ENCODE measurements at places on chromosomes 4 and X. TPM values are rescaled to one million over a fixed set of nuclear protein-coding genes. Genes with fewer than 3 reads are reported as not detected.

Gene SPANXB1
- total RNA-seq = not detected

Gene PF4V1
- total RNA-seq = not detected

Gene PRRG1
- total RNA-seq = not detected

DNA sequence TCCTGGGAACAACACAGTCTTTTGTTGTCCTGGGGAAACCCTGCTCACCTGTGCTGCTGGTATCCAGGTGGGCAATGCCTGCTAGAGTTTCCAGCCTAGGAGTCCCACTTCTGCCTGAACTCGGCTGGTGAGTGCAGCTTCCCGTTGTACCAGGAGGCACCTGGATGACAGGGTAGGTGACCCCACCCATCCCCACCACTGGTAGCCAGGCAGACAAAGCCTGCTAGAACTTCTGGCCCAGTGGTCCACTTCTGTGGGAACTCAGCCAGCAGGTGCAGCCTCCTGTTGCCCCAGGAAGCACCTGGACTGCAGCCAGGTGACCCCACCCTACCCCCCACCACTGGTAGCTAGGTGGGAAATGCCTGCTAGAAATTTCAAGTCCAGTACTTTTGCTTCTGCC lies 9.7 kb upstream of the TCEAL2 start:
- H3K4me3 ChIP-seq = no peak overlapping the region
- peaks cover 43% of the 10 kb centered on the region for H3K27me3 ChIP-seq
- peaks cover 5% of the 10 kb centered on the region for H3K36me3 ChIP-seq
- H3K27ac ChIP-seq = no peak overlapping the region
- DNase-seq = no peak

DNA sequence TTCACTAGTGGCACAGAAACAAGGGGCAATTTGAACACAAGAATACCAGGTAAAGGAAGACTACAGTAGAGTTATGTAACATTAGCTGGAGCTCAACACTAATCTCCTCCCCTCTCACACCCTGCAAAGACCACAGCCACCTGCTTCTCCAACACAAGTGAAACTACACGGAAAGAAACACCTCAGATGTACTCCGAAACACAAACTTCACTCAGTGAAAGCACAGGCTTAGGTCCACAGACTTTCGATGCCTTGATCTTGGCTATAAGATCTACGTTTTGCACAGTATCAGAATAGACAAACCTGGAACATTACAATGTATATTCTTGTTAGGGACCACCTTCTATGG lies 7.6 kb downstream of the ACSL1 start:
- H3K4me1 ChIP-seq = peaks cover 51% of the 10 kb centered on the region
- DNase-seq = no peak
- no peak overlapping the region for H3K4me3 ChIP-seq

DNA sequence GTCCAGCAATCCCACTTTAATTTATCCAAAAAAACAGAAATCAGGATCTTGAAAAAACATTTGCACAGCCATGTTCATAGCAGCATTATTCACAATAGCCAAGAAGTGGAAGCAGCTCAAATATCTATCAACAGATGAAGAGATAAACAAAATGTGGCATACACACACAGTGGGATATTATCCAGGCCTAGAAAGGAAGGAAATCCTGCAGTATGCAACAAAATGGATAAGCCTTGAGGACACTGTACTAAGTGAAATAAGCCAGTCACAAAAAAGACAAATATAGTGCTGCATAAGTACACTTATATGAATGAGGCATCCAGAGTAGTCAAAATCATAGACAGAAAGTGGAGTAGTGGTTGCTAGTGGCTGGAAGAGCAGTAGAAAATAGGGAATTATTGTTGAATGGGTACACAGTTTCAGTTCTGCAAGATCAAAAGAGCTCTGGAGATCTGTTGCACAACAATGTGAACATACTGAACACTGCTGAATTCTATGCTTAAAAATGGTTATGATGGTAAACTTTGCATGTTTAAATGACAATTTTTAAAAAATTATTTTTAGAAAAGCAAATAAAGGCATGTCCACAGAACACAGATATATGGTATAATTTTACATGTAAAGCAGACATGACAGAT lies 25.6 kb downstream of the CHM start:
- peaks cover 3% of the 10 kb centered on the region for H3K36me3 ChIP-seq
- no peak for DNase-seq
- no peak overlapping the region for H3K4me3 ChIP-seq

GRCh38 chr4:6332042-6332668 lies 62.5 kb downstream of the WFS1 start:
- no peaks in the 10 kb centered on the region for H3K4me1 ChIP-seq
- no peaks in the 10 kb centered on the region for H3K36me3 ChIP-seq
- peaks cover 35% of the 10 kb centered on the region for H3K27me3 ChIP-seq
- DNase-seq = peak; percentile 34

- peaks cover 5% of the 10 kb centered on the region for H3K4me1 ChIP-seq
- H3K27ac ChIP-seq = no peak overlapping the region
- H3K36me3 ChIP-seq = no peaks in the 10 kb centered on the region
- no peak for DNase-seq
Measured at GRCh38 chrX:97334850-97335249, 451.1 kb downstream of the RPA4 start.

DNA sequence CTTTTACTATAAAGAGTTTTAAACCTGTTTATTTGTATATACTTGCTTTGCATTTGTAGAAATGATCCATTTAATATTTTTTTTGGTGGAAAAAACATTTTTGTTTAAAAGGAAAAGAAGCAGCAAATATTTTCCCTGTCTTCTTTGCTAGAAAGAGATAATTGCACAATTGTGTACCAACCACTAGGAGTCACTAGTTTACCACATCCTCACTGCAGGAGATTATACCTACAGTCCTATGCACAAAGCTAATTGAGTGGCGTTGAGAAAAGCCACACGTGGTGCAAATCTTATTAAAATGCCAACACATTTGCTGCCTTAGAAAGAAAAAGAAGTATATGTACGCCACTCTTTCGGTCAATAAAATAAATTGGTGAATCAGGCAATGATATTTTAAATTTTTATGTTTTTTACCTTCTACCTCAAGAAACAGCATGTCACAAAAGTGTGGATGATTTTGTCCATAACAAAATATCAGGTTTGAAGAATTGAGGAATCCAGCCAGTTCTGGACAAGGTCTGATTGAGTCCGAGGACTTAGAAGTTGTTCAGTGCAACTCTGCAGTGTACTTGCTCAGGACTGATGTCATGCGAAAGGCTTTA lies 102.9 kb downstream of the GRXCR1 start:
- DNase-seq = no peak
- H3K4me1 ChIP-seq = no peaks in the 10 kb centered on the region
- H3K27ac ChIP-seq = no peak overlapping the region
- no peaks in the 10 kb centered on the region for H3K36me3 ChIP-seq

- no peaks in the 10 kb centered on the region for H3K36me3 ChIP-seq
- H3K27ac ChIP-seq = no peak overlapping the region
- no peaks in the 10 kb centered on the region for H3K4me1 ChIP-seq
Measured at GRCh38 chr4:166314902-166315301, 441.9 kb downstream of the TLL1 start.

DNA sequence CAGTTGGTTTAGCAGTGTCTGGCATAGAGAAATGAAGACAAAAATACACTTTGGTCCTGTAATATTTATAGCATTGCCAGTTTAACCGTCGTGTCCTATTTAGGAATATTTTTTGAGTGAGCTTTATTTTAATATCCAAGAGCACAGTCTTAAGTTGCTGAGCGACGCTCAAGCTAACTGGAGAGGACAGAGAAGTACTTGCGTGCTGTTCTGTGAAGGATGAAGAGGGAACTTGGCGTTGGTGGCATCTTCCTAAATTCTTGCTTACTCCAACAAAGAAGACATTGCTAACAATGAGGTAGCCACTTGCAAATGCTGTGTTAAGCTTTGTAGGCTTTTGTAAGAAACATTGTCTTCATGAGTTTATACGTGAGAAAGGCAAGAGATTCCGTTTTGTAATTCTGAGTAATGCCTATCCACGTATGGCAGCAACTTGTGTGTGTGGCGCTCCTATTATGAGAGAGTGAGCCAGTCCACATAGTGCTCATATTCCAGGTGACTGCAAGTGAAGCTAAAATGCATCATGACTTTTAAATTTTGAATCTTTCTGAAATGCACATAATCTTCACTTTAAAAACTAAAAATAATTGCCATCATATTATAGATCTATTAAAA lies 50.6 kb downstream of the SYNPO2 start:
- H3K4me1 ChIP-seq = no peaks in the 10 kb centered on the region
- no peak overlapping the region for H3K4me3 ChIP-seq
- H3K27ac ChIP-seq = no peak overlapping the region
- DNase-seq = no peak

GRCh38 chr4:150960818-150961217 lies 54.3 kb downstream of the LRBA start:
- H3K4me3 ChIP-seq = no peak overlapping the region
- H3K27me3 ChIP-seq = no peaks in the 10 kb centered on the region
- no peak overlapping the region for H3K27ac ChIP-seq
- H3K4me1 ChIP-seq = peaks cover 53% of the 10 kb centered on the region
- H3K36me3 ChIP-seq = peaks cover 37% of the 10 kb centered on the region
- peak; percentile 50 for DNase-seq

- no peak overlapping the region for H3K27ac ChIP-seq
- H3K4me3 ChIP-seq = no peak overlapping the region
- H3K36me3 ChIP-seq = no peaks in the 10 kb centered on the region
- no peaks in the 10 kb centered on the region for H3K27me3 ChIP-seq
Measured at GRCh38 chr4:95186666-95187065, 362.1 kb downstream of the UNC5C start.

- no peak overlapping the region for H3K4me3 ChIP-seq
- no peaks in the 10 kb centered on the region for H3K27me3 ChIP-seq
- H3K4me1 ChIP-seq = no peaks in the 10 kb centered on the region
- no peaks in the 10 kb centered on the region for H3K36me3 ChIP-seq
- H3K27ac ChIP-seq = no peak overlapping the region
- no peak for DNase-seq
Measured at GRCh38 chr4:152316969-152317368, 218.9 kb downstream of the FBXW7 start.

GRCh38 chr4:126604268-126604867 lies 1028.4 kb upstream of the INTU start:
- DNase-seq = no peak
- no peak overlapping the region for H3K4me3 ChIP-seq
- H3K36me3 ChIP-seq = no peaks in the 10 kb centered on the region
- H3K27ac ChIP-seq = no peak overlapping the region

Data from activated T-cell treated with anti-CD3 and anti-CD28 coated beads, Interleukin-2, amount 50 U/mL, for 72 hours (primary cell).